ENCODE measurements at places on chromosomes 1 and 21. TPM values are rescaled to one million over a fixed set of nuclear protein-coding genes. Genes with fewer than 3 reads are reported as not detected.

- H3K4me1 ChIP-seq, result no peaks in the 10 kb centered on the region
- peak overlapping the region; percentile 4 for H3K4me3 ChIP-seq
- no peaks in the 10 kb centered on the region for H3K36me3 ChIP-seq
- H3K27me3 ChIP-seq, result no peaks in the 10 kb centered on the region
- DNase-seq, result peak; percentile 82
Measured at GRCh38 chr1:10980094-10980577, 32.3 kb upstream of the TARDBP start.

GRCh38 chr1:221715321-221716169 lies 26.3 kb downstream of the DUSP10 start:
- H3K27me3 ChIP-seq, result no peaks in the 10 kb centered on the region
- no peaks in the 10 kb centered on the region for H3K36me3 ChIP-seq
- H3K4me3 ChIP-seq, result no peak overlapping the region
- DNase-seq, result peak; percentile 64

- H3K4me1 ChIP-seq, result no peaks in the 10 kb centered on the region
- H3K27ac ChIP-seq, result no peak overlapping the region
- DNase-seq, result peak; percentile 55
- H3K36me3 ChIP-seq, result no peaks in the 10 kb centered on the region
Measured at GRCh38 chr1:15139654-15140350, 13.7 kb upstream of the TMEM51 start.

GRCh38 chr1:153597206-153597605 lies 15.7 kb downstream of the S100A16 start:
- H3K4me1 ChIP-seq, result peaks cover 17% of the 10 kb centered on the region
- H3K36me3 ChIP-seq, result no peaks in the 10 kb centered on the region
- peak; percentile 50 for DNase-seq
- no peaks in the 10 kb centered on the region for H3K27me3 ChIP-seq
- no peak overlapping the region for H3K4me3 ChIP-seq
- H3K27ac ChIP-seq, result peak overlapping the region; percentile 41

Gene VPS45
- 42.6 TPM for total RNA-seq

Data from fibroblast of lung (primary cell).